Activated T-helper 1 cell treated with anti-CD3 and anti-CD28 coated beads, Interleukin-2, amount 50 U/mL, for 16 hours (primary cell): ENCODE measurements at places on chromosomes 12 and 14.

DNA sequence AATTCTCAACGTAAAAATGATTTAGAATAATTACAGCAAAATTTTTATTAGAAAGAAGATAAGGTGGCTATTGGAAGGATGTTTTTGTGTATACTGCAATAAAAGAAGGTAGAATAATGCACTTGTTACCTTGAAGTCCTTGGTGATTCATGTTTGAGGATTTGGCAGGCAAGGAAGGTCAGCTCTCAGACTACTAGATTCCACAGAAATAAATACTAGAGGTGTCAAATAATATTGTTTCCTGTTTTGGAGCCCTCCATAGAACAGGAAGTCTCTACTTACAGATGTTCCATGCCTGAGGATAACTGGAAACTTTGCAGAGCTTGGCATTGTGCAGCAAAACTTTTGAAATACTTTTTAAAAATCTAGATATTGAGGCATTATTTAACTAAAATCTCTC lies 284.3 kb upstream of the SYT1 start:
- no peak for DNase-seq

DNA sequence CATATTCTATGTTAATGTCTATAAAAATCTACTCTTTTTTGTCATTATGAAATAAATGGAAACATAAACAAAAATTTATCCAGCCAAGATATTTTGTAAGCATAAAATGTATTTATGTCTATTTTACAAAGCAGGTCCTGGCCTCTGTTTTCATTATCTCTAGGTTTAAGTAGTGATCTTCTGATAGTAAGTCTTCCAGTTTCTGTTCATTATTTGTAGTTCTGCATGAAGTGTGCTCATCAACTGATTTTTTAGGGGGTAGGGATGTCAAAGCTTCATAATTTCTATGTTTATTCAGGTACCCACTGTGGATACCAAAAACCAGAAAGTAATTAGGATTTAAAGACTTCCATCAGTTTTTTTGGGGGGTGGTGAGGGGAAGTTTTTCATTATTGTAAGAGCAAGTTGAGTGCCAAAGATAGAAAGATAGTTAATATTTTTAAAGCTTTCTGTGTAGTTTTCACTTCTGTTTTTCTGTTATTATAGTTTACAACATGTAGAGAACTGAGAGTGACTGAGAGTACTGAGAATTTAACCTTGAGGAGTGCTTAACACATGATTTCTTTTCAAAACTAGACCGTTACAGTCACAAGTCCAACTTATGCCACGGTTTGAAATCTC lies 30.6 kb upstream of the LMO3 start:
- no peak for DNase-seq

DNA sequence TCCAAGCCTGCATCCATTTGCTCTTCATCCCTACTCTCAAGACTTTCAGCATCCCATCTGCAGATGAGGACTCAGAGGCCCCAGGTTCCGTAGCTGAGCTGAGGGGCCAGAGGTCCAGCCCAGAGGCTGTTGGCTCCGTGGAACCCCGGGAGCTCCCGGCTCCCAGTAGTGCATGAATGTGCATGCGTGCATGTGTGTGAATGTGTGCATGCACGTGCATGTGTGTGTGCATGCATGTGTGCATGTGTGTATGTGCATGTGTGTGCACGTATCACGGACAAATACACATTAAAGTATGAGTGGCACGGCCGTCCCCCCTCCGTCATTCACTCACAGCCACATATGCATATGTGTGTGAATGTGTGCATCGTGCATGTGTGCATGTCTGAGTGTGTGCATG lies 149.9 kb downstream of the KIF26A start:
- no peak for DNase-seq

- DNase-seq: no peak
Observed at GRCh38 chr12:65171073-65171472, 1.7 kb downstream of the LEMD3 start.

DNA sequence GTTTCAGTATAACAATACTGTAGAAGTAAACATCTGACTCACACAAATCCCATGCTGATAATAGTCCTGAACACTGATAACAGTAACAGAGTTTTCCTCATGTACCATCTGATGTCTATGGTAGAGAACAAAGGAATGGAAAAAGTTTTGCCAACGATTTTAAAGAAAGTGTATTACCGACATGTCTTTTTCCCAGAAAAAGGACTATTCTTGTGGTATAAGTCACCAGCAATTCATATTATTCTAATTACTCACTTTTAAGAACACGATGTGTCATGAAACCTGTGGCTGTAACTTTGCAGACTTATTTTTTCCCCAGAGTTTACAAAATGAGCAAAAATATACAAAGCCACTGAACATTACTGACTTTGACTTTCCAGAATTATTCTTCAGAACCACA lies 40.1 kb upstream of the DCN start:
- no peak for DNase-seq

- no peak for DNase-seq
Observed at GRCh38 chr12:95303476-95303875, 85.9 kb downstream of the VEZT start.

- DNase-seq: no peak
Observed at GRCh38 chr12:119700078-119700477, 32.1 kb downstream of the PRKAB1 start.

- no peak for DNase-seq
Observed at GRCh38 chr12:90174198-90174510, 465.5 kb upstream of the ATP2B1 start.

GRCh38 chr14:61925732-61926435 lies 163.7 kb downstream of the SNAPC1 start:
- no peak for DNase-seq

- DNase-seq: no peak
Observed at GRCh38 chr14:95620659-95621059, 65.6 kb upstream of the TCL1B start.

- DNase-seq: no peak
Observed at GRCh38 chr14:93857081-93857480, 68.8 kb upstream of the PRIMA1 start.

- no peak for DNase-seq
Observed at GRCh38 chr12:26113181-26113654, 11.6 kb downstream of the BHLHE41 start.

DNA sequence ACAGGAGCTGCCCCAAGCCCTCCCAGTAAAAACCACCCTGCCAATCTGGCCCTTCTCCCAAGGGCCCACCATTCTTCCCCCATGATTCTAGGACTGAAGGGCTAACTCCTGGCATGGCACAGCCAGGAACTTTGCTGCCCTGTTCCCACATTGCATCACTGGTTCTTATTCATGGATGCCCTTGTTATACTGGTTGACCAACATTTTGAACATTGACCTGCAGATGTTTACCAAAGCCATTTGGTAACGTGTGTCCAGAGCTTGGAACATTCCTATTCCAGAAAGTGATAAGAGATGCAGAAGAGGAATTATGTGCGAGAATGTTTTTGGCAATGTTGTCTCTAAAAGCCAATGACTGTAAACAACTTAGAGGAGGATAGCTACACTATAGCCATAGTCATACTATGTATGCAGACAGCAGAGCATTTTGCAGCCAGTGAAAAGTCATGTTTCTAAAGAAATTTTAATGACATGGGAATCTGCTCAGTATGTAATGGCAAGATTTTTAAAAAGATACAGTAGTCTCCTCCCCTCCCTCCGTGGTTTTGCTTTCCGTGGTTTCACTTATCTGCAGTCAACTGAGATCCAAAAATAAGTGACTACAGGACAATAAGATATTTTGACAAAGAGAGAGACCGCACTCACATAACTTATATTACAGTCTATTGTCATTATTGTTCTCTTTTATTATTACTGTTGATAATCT lies 108.8 kb downstream of the DAAM1 start:
- DNase-seq: no peak

- no peak for DNase-seq
Observed at GRCh38 chr12:113439606-113440030, 17.4 kb downstream of the SDSL start.

DNA sequence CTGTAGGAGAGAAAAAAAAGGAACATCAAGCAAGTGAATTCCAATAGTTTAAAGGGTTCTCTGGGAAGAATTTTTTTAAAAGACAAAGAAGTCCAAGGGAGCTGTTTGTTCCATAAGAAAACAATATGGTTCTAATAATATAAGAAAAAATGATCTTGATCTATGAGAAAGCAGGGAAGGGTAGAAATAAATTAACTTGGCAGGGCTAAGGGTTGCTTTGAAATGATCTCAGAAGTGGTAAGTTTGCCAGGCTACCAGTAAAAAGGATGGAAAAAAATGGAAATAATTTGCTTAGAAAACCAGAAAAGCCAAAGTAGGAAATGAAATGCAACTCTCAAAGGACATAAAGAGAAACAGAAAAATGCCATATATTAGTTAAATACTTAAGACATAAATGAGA lies 41.7 kb upstream of the EMP1 start:
- no peak for DNase-seq

DNA sequence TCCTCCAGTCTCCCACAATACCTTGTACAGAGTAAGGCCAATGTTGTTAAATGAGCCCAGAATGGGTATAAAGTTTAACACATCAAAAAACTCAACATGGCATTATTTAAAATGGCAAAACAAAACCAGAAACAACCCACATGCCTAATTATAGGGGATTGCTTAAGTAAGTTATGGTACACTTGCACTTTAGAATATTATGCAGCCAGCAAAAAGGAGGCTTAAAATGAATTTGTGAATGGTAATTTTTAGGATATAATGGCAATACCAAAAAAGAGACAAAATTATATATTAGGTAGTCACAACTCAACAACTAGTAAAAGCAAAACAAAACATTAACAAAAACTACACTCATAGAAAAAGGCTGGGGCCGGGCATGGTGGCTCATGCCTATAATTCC lies 39.7 kb downstream of the SYNE3 start:
- no peak for DNase-seq

DNA sequence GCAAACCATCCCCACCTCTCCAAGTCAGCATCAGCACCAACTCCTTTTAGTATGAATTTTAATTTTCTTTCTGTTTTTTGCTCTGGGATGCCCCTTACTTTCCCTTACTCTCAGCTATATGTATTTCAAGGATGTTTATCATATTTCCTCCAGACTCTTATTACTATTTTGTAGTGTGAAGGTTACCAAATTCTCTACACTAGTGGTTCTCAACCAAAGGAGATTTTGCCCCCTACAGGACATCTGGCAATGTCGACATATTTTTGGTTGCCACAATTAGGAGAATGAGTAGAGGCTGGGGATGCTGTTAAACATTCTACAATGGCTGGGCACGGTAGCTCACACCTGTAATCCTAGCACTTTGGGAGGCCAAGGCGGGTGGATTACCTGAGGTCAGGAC lies 29.1 kb upstream of the SOS2 start:
- DNase-seq: no peak

DNA sequence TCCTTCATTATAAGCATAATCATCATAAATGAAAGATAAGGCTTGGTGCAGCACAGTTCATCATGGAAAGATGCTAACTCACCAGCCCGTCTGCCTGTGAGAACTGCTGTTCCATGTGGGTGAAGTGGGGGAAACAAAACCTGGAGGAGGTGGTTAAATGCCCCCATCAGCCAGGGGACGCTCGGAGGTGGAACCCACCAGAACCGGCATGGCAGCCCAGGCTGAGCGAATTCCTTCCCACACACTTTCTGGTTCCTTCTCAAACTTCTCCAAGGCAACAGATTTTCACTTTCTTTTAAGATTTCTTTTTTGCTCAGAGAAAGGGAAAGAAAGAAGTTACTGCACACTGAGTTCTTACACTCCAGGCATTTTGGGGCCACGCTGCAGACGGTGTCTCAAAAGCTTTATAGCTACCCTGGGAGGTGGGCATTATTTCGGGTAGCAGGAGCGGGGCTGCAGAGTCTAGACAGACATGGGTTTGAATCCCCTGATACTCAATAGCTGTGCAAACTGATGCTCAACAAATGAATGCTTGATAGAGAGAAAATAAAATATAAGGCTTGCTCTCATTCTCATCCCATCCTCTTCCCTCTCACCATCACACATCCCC lies 190.7 kb downstream of the BCL11B start:
- DNase-seq: no peak

GRCh38 chr14:104794993-104795780 lies at the start of gene AKT1:
Gene AKT1 (minus strand): TSS chr14:104795748. CDS start chr14:104792643, 3,105 bp downstream.
- DNase-seq: no peak

- no peak for DNase-seq
Observed at GRCh38 chr12:88207921-88208620, 66.0 kb downstream of the TMTC3 start.

DNA sequence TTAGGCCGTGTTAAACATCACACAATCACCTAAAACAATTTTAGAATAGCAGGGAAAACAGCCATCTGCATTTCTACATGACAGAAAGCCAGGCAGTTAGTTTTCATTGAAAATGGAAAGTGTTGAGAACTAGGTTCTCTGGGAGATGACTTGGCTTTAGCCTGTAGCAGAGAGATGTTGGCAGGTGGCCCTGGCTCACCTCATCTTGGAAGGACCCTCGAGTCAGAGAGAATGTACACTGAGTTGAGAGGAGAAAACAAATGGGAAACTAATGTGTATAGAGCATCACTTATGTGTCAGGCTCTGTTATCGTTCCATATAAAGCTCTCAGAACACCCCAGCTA lies 51.9 kb downstream of the SUSD6 start:
- no peak for DNase-seq

DNA sequence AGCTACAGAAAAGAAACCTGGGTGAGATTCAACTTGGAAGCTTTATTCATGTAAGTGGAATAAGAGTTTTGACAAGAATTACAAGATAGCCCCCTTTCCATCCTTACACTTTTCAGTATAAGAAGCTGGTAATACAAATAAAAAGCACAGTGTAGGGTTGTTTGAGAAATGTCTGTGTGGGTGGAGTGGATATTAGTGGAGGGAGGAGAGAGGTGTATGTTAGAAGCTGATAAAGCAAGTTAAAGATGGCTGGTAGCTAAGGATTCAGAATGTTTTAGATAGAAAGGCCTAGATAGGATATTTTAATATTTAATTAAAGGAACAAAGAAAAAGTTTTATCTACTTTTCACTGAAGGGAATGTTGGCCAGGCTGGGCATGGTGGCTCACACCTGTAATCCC lies 12.5 kb downstream of the CFAP54 start:
- DNase-seq: no peak

- no peak for DNase-seq
Observed at GRCh38 chr12:22313963-22314330, 20.6 kb downstream of the ST8SIA1 start.

GRCh38 chr12:5560265-5560664 lies 128.4 kb downstream of the NTF3 start:
- no peak for DNase-seq

- DNase-seq: no peak
Observed at GRCh38 chr12:26032290-26032689, 73.8 kb downstream of the RASSF8 start.

DNA sequence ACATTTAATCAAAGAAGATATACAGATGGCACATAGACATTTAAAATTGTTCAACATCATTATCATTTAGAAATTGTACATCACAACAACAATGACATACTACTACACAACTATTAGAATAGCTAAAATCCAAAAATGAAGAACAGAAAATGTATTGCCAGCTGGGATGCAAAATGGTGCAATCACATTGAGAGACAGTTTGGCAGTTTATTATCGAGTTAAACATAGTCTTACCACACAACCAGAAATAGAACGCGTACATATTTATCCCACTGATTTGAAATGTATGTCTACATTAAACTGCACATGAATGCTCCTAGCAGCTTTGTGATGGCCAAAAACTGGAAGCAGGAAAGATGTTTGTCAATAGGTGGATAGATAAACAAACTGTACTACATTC lies 791.5 kb upstream of the MGAT4C start:
- DNase-seq: no peak

GRCh38 chr12:108511633-108512540 lies 3.2 kb upstream of the FICD start:
- peak; percentile 55 for DNase-seq

- DNase-seq: no peak
Observed at GRCh38 chr12:54666008-54666407, 17.8 kb upstream of the DCD start.
